ENCODE measurements at places on chromosomes 13 and 19. TPM values are rescaled to one million over a fixed set of nuclear protein-coding genes. Genes with fewer than 3 reads are reported as not detected.

The BST2 gene
- 28.9 TPM for total RNA-seq

The CYP2F1 gene
- total RNA-seq, result not detected

- H3K4me3 ChIP-seq, result no peak overlapping the region
- DNase-seq, result no peak
- no peaks in the 10 kb centered on the region for H3K27me3 ChIP-seq
- no peaks in the 10 kb centered on the region for H3K4me1 ChIP-seq
- H3K36me3 ChIP-seq, result no peaks in the 10 kb centered on the region
Observed at GRCh38 chr19:28010656-28011055, 1202.3 kb downstream of the UQCRFS1 start.

- no peaks in the 10 kb centered on the region for H3K27me3 ChIP-seq
- no peaks in the 10 kb centered on the region for H3K36me3 ChIP-seq
- H3K27ac ChIP-seq, result no peak overlapping the region
- no peak for DNase-seq
- H3K4me1 ChIP-seq, result no peaks in the 10 kb centered on the region
Observed at GRCh38 chr19:20313894-20314293, 146.9 kb downstream of the ZNF486 start.

GRCh38 chr13:96796091-96796633, 198.1 kb downstream of the OXGR1 start:
- DNase-seq, result no peak
- no peaks in the 10 kb centered on the region for H3K36me3 ChIP-seq
- H3K4me1 ChIP-seq, result no peaks in the 10 kb centered on the region
- H3K4me3 ChIP-seq, result no peak overlapping the region
- H3K27me3 ChIP-seq, result no peaks in the 10 kb centered on the region

The MEGF8 gene
- total RNA-seq, result 40.5 TPM

The FKRP gene
- total RNA-seq, result 25.5 TPM
